HT1080 (cell line): ENCODE measurements at places on chromosomes 13 and 19.

GRCh38 chr13:78341032-78341431 is 262.3 kb downstream of the POU4F1 start:
- DNase-seq = peak; percentile 48

DNA sequence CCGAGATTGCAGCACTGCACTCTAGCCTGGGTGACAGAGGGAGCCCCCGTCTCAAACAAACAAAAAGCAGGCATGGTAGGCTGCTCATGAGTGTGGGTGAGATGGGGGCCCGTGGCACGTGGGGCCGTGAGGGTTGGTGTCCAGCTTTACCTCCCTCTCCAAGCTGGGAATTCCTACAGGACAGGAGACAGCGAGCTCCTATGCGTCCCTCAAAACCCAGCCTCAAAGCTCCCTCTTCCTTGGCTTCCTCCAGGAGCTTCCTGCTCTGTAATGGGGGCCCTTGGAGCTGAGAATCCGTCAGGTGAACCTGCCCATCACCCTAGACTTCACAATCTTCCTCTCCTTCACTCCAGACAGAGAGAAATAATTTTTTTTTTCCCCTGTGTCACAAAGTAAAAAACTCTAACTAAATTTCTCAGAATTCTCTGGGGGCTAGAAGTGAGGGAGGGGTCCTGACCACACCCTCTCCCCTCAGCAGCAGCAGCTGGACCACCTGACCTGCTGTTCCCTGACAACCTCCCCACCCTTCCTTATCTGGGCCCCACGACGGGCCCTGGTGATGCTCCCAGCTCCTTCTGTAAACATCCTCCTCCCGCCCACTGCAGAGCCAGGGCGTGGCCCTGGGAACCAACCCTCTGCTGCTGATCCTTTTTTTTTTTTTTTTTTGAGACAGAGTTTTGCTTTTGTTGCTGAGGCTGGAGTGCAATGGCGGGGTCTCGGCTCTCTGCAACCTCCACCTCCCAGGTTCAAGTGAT is 22.1 kb upstream of the WDR18 start:
- no peak for DNase-seq

DNA sequence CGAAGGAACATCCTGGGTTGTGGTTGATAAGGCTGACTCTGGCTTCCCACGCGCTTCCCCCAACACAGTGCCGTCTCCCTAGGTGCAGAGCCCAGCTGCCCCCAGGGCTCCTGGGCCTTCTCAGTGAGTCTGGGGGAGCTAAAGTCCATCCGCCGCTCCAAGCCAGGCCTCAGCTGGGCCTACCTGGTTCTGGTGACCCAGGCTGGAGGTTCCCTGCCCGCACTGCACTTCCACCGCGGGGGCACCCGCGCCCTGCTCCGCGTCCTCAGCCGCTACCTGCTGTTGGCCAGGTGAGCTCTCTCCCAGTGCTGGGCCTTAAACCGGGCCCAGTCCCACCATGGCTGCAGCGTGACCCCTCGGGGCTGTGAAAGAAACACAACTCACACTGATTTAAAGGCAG is 3.7 kb downstream of the TBC1D17 start:
- no peak for DNase-seq

DNA sequence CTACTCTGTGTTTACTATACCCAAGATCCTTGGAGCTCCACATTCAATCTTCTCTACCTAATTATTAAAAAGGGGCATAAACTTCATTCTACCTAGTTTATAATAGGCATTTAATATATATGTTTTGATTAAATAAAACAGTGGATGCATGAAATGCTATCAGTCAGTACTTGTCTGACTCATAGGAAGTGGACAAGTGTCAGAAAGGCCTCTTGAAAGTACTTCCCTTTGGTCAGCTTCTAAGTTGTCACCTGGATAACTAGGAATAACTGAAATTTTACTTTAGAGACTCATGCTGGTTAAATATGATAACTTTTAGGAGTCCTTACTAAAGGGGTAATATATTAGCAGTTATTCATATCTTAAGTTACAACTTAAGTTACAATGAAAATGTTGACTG is 329.8 kb downstream of the KLF5 start:
- DNase-seq = peak; percentile 14

- DNase-seq = peak; percentile 68
These were observed 204.0 kb upstream of the GPR12 start for GRCh38 chr13:26964278-26965250.

GRCh38 chr13:34431827-34432581 is 510.1 kb upstream of the NBEA start:
- no peak for DNase-seq

DNA sequence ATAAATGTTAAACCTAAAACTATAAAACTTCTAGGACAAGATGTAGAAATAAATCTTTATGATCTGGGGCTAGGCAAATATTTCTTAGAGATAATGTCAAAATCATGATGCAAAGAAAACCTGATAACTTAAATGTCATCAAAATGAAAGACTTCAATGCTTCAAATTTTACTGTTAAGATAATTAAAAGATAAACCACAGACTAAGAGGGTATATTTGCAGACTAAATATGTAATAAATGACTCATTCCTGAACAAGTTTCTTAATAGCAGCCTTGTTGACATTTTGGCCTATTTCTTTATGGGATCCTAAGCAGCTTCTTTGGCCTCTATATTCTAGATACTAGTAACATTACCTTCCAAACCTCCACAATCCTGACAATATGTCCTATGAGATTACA is 2878.3 kb upstream of the PCDH20 start:
- no peak for DNase-seq

DNA sequence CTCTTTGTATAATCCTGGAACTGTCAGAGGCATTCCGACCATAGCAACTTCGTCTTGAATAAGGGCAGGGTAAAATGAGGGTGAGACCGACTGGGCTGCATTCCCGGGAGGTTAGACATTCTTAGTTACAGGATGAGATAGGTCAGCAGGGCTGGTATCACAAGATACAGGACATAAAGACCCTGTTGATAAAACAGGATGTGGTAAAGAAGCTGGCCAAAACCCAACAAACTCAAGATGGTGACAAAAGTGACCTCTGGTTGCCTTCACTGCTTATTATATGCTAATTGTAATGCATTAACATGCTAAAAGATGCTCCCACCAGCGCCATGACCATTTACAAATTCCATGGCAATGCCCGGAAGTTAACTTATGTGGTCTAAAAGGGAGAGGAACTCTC is 27.7 kb upstream of the MBNL2 start:
- peak; percentile 96 for DNase-seq

DNA sequence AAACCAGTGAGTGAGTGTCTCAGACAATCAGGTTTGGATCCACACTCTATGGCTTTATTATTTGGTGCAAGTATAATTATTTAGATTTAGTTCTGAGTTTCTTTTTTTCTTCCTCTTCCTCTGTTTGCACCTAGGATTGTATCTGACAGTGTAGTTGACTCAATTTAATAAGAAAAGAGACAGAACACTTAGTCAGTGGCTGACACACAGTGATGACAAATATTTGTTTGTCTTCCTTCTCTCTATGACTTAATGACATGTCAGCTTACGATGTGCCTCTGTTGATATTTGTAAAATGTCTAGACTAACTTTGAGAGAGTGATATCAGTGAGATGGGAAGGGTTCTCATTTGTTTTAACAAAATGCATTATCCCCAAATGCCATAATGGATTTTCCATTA is 129.5 kb upstream of the SLC10A2 start:
- DNase-seq = no peak

- DNase-seq = no peak
These were observed 10.8 kb downstream of the PLPPR3 start for GRCh38 chr19:810883-811489.

GRCh38 chr13:80297094-80297493 is 43.8 kb downstream of the SPRY2 start:
- DNase-seq = no peak

DNA sequence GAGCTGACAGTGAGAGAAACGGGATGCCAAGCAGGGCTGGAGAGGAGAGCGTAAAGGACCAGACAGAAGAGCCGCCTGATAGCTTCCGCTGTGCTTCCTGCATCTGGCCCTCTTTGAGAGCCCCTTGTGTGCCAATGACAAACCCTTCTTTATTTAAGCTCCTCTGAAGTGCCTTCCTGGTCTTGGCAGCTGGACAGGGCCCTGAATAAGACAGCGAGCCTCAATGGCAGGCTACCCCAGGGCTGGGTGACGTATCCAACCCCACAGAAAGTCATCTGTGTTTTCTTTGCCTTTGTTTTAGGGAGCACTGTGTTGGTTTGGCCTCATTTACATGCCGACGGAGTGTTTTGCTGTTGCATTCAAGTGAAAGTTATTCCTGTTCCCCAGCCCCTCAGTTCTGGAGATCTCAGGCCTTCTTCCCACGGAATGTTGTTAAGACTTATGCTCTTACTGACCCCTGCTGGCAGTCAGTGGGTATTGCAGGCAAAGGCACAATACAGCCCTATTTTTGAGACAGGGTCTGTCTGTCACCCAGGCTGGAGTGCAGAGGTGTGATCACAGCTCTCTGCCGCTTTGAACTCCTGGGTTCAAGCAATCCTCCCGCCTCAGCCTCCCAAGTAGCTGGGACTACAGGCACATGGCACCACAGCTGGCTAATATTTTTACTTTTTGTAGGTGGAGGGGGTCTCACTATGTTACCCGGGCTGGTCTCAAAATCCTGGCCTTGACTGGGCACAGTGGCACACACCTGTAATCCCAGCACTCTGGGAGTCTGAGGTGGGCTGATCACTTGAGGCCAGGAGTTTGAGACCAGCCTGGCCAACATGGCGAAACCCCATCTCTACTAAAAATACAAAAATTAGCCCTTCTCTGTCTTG is 16.8 kb downstream of the CCL25 start:
- DNase-seq = no peak

DNA sequence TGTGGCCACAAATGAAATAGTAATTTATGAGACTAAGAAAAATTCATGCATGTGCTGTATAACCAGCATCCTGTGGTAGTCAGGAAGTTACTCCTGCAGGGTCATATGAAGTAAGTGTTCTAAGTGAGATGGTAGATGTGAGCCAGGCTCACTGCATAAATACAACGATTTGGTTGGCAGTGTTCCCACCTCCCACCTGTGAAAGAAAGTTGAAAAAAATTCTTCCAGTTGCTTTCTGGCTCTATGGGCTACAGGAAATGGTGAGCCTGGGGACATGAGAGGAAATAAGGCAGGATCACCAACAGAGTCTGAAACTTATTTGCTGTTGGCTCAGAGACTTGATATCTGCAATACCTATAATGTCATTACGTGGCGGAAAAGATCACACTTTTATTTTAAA is 301.7 kb upstream of the SPRY2 start:
- no peak for DNase-seq

DNA sequence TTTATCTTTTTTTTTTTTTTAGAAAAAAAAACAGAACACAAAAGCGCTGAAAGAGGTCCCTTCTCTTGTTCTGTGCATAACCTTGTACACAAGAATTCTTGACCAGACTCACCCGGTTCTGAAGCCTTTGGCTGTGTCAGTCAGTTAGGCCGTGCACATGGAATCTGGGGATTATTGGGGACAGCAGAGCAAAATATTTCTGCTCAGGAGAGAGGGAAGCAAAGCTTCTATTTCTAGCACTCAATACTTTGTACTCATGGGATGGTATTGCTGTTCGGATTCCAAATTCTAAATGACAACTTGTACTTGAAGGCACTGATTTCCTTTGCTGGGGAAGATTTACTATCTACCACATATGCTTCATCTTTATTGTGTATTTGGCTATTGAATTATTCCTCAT is 272.7 kb downstream of the NHLRC3 start:
- no peak for DNase-seq

- no peak for DNase-seq
These were observed 74.9 kb downstream of the ALOX5AP start for GRCh38 chr13:30810261-30810701.

DNA sequence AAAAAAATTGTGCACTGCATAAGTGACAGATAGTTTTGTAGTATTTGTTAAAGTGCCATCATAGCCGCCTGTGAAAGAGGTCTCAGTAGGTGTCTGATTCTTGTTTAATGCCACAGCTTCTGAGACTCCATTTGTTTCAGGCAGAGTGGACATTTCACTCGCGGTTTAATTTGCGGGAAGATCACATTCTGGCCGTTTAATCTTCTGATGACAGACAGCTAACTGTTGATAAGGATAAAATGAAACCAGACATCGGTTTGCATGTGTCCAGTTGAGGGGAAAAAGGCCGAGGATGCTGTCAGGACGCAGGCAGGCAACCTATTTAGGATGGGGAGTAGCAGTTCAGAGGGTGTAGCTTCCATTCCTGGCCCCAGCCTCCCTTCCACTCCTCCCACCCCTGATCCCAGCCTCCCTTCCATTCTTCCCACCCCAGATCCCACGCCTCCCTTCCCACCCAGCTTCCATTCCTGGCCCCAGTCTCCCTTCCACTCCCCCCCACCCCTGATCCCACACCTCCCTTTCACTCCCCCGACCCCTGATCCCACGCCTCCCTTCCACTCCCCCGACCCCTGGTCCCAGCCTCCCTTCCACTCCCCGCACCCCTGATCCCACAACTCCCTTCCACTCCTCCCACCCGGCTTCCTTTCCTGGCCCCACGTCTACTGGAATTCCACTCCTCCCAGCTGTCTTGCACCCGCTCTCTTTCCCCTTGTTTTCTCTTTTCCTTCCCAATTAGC is 23.8 kb downstream of the ATP11A start:
- DNase-seq = no peak

DNA sequence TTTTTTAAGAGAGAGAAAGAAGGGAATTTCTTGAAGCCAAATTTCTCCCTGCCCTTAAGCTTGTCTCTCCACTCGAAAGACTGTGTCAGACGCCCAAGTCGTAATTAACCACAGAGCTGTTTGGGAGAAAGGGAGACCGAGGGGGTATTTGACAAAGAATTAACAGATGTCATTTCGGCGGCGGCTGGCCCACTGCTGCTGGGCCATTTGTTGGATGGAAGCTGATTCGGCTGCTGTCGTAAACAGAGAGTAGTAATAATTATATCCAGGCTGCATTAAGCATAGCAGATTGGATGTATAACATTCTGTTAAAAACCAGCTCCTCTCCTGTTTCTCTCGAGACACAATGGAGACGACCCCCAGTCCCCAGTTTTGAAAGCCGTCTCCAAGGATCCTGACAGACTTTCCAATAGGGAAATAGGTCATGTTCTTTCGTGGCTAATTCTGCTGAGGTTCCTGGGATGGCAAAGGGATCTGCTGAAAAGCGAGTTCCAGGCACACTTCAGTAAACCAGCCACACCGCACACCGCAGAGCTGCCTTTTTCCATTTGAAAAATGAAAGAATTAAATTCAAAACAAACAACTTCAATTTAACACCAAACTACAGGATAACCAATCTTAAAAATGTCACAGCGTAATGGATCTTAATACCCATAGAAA is 71.5 kb downstream of the KCTD15 start:
- DNase-seq = no peak

DNA sequence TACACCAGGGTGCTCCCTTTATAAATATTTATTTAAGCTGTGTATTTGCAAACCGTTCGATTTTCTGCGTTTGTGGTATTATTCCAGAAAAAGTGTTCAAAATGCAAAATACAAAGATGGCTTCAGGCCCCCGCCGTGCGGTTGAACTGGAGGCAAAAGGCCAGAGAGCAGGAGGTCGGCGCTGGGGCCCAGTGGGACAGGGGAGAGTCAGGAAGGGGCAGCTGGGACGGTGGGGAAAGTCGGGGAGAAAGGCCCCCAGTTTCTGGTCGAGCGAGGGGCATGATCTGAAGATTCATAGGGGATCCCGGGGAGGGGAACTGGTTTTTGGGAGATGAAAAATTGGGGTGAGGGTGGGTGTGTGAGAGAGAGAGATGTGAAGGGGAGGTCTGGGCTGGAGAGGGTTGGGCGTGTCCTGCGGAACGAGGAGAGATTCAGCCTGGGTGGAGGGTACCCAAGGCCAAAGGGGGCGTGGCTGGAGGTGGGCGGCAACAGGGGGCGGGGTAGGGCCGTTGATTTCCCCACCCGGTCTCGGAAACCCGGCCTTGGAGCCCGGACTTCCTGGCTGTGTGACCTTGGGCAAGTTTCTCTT is 678 bp downstream of the ISOC2 start:
- DNase-seq = peak; percentile 28

- no peak for DNase-seq
These were observed 12.1 kb upstream of the LGALS13 start for GRCh38 chr19:39590265-39590664.
